ENCODE measurements at places on chromosomes 5 and 9.
A peak's percentile ranks its signal among the peaks of the same experiment; 100 is the strongest.

DNA sequence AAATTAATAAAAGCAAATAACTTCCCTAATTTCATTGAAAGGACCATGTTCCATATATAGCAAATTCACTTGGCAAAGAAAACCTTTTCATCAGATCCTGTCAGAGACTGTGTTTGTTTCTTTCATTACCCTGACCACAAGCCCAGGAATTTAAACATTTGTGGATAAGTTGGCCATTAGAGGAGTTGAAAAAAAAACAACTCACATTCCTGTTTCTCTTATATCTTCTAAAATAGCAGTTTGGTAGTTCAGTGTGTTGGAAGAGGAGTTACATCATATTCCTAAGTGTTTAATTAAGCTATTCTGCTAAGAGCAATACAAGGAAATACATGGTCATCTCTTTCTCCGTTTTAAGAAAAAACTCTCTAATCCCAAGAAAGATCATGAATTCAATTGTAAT is 505.6 kb downstream of the TLE1 start:
- no peak for DNase-seq

DNA sequence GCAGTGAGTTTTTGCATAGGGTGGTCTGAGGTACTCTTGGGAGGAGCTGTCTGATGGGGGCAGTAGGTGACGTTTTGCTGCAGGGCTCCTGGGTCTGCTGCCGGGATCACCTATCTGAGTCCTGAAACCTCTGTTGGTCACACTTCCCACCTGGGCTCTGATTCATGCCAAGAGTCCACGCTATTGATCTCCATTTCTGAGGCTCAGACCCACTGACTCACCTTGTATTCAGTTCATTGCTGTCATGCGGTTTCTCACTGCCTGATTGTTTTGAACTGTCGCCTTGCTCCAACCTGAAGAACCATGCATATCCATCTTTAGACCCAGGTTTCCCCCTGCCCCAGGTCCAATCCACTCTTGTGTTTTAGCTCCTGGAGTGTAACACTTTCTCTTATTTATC is 101.3 kb downstream of the NPR3 start:
- no peak for DNase-seq

DNA sequence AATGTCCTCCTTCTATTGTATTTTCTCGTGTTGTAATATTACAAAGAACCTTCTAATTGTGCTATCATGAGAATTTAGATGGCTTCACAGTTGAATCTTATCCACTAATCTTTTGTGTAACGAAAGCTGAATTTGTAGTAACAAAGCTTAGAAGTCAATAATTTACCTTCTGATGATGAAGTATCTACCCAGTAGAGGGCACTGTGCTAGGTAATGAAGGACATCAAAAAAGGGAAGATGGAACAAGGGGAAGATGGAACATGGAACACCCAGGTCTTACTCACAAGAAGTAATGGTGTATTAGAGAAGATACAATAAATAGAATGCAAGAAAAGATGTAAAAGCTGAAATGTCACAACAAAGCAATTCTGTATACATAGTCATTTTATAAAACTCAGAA is 131.0 kb upstream of the CCNG1 start:
- no peak for DNase-seq

GRCh38 chr9:132862533-132862932 is 15.6 kb downstream of the AK8 start:
- DNase-seq, result no peak

DNA sequence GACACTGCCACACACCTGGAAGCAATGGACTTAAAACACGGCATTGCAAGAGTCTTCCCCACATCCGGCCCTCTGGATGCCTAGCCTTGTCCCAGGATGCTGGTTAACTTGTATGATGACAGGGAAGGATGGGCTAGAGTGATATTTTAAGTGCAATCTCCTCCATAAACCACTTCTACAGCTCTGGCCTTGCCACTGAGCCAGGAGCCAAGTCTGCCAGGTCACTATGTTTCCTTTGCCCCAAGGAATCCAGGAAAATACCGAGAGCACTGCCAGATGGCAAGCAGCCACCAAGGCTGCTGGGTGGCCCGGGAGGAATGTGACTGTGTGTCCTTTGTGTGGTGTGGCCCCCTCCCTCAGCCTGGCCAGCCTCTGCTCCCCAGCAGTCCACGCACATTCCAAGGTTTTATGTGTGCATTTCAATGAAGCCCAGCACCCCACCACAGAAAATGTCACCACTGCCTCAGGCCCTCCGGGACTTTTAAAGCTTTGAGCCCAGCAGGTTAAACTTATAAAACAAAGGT is 106.0 kb downstream of the FRMD3 start:
- DNase-seq, result peak; percentile 88

GRCh38 chr5:31585166-31585894 is 53.2 kb downstream of the C5orf22 start:
- DNase-seq, result no peak

DNA sequence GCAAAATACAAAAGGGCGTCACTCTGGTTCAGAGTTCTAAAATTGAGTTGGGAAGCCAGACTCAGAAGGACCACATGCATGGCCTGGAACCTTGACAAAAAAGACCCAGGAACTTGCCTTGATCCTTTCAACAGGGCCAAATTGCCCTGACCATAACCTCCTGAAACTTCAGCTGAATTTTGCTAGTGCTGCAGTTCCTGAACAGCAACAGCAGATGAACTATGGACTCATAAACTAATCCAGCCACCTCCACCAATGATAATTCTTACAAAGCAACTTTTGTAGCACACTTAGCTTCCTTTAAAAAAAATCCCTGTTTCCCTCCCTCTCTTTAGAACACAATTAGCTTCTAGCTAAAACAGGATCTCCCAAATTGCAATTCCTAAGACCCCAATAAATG is 155.9 kb downstream of the MAT2B start:
- no peak for DNase-seq

DNA sequence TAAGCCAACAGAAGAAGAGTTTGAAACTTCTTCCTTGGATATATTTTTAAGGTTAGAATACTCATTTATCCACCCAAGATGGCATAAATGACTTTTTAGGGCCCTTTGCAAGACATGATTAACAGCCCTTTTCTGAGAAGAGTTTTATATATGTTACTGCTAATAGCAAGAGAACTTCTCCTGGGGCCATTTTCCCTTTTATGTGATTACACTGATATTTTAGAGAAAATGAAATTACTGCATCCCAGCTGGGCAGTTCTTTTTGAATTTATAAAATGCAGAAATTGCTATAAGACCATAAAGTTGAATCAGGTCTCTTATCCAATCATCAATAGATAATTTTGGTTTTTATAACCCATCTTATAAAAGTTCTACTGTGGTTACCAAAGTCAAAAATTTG is 161.3 kb upstream of the RFX3 start:
- no peak for DNase-seq
